ENCODE measurements at places on chromosomes 7 and 10. TPM values are rescaled to one million over a fixed set of nuclear protein-coding genes. Genes with fewer than 3 reads are reported as not detected.

DNA sequence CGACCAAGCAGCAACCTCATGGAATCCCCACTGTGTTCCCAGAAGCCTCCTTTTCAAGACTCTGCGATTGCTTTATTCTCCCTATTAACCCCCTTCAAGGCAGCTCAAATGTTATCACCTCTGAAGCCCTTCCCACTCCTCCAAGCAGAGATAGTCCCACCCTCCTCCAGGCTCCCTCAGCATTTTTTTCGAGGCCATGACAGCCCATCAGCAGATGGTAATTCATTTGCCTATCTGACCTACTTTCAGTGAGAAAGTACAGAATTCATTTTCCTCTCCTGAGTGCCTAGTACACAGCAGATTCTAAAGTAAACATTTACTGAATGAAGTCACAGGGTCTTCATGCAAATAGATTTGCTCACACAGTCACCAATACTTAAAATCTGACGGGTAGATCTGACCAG lies 47.8 kb downstream of the HERPUD2 start:
- no peak for DNase-seq

DNA sequence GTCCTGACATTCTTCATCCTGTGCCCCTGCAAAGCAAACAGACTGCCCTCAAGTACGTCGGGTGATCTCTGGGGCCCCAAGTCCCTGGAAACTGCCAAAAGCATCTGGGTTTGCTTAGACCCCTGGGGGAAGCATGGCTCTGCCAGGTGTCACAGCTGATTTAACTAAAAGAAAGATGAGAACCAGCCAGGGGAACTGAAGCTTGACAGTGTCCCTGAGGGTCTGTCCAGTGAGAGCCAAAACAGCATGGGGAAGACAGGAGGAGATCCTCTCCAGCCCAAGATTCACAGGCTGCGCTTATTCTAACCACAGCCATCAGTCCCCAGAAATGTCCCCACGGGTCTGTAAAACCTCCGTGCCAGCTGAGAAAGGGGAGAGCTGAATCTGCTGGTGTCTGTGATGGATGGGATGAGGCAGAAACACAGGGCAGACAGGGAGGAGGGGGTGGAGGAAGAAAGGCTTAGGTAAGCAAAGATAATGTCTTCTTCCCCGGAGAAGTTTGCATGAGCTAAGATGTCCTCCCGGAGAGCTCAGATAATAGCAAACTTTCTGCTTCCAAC lies 21.3 kb downstream of the CCDC3 start:
- DNase-seq = no peak

TMEM248 gene
- 69.7 TPM for total RNA-seq

DNA sequence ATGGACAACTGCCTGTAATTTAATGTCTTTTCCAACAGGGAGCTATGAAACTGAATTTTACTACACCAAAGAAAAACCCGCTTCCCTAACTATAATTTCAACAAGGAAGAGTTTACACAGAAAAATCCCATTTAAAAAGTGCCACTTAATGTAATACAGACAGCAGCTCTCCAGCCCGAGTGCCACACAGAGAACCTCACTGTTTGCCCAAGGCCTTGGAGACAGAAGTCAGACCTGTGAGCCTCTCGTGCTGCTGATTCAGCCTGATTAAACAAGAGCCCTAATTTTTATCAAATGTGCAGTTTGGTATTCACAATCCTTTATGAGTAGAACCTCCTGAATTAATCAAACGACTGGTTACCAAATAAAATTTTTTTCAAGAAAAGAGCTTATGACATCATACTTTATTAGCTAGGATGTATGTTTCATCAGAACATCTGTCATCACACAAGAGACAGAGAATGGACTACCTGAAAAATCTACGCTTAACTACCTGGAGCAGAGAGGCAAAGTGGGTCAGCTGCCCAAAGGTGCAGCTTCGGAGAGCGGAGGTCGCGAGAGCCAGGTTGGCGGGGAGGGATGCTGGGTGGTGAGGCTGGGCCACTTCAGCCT lies 543.6 kb downstream of the SDK1 start:
- DNase-seq = no peak

HOXA1 gene
- 3.5 TPM for total RNA-seq

ATG9B gene
- 8.0 TPM for total RNA-seq

DNA sequence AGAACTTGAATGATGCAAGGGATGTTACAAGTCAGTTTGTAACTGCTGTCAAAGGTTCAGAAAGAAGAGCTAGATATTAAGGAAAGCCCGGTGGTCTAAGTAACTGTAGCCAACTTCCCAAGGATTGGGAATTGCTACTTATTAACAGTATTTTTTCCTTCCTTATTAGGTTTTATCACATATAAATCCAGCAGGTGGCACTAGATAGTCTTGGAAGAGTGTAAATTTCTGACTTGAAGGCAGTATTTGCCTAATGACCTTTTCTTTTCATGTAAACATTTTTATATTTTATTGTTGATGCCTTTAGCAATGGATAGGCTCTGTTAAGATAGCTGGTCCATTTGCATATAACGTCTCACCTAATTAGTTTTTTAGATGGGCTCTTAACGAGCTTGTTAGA lies 51.2 kb downstream of the ANLN start:
- no peak for DNase-seq

DNA sequence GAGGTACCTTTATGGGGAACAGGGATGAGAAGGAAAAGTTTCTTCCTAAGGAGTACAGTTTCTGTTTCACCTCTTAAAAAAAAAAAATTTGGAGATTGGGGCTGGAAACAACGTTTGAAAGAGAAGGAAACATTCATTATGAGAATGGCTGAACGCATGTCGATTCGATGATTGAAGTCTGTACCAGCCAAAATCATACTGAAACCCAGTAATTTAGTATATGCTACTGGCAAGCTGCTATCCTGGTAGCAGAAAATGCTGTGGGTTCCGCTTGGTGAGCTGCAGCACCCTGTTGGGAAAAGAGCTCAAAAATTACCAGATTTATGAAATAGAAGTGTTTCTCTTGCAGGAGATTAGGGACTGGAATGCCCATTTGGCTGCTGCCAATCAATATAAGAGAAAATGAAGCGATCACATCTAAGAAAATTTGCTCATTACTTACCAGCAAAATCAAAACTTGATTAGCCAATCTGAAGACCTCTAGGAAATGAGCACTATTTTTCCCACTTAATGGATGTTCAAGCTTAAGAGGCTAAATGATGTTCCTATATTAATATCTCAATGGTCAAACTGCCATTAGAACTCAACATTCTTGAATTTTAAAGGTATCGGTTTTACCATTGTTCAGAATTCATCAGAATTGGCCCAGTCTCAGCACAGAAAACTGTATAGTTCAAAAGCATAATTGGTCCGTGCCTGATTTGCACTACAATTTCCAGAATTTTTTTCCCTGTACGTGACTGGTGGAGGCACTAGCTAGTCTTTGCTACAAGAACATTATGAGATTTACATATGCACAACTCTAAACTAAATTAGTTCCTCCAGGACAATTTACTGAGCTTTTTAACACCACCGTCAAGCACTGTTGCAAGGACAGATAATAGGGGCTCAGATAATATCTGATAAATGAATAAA lies 1.2 kb upstream of the ITGB1 start:
- no peak for DNase-seq

- no peak for DNase-seq
These were observed 24.4 kb downstream of the CPED1 start for GRCh38 chr7:121012919-121013318.

DNA sequence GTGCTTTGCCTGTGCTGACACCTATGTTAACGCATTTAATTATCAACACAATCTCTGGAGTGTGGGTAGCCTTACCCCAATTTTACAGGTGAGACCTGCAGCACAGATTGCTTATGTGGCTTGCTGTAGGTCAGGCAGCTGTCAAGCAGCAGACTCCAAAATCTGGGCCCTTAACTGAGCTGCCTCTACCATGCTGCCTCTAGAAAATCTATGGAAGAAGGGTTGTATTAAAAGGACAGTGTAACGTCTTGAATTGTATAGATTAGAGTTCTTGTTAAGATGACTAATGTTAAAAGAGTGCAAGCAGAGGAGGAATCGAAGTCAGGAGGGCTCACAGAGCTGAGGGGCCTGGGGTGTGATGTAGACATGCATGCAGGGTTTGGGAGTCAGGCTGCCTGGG lies 1.2 kb upstream of the PON3 start:
- no peak for DNase-seq

XRCC2 gene
- total RNA-seq = 28.2 TPM

DNA sequence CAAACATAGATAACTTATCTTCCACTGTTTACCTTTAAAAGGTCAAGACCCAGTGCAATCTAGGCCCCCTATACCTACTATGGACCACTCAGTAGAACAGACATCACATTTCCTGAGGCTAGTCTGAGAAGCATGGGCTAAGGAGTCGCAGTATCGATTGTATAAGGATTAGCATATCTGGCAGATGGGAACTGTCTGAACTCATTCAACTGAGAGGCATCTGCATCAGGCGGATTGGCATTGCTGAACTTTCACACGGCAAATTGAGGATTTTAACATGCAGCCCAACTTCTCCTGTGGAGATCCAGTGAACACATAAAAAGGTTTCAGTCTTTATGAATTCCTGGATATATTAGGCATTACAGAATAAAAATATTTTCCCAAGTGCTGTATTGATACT lies 89.1 kb upstream of the LRGUK start:
- DNase-seq = no peak

- DNase-seq = no peak
These were observed 143.4 kb downstream of the TNS3 start for GRCh38 chr7:47438411-47439029.

DNA sequence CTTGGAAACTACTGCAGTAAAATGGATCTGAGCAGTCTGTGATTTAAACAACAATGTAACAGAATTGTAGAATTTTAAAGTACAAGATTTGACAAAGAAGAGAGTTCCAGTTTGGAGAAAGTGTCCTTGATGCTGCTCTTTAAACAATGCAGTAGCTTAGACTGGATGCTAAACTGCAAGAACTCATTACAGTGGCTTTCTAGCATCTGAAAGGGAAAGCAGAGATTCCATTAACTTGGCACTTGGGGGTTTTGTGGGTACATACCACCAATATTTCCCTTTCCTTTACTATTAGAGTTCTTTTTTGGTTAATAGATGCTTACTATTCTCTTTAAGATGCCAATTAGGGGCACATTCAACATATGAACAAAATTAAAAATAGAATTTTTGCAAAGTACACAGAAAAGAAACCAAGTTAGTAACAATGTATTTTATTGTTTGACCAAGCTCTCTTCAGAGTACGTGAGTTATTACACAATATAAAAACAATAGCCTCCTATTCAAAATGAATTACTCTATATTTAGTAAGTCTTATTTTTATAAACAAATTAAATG lies 11.9 kb downstream of the PSTK start:
- no peak for DNase-seq

DNA sequence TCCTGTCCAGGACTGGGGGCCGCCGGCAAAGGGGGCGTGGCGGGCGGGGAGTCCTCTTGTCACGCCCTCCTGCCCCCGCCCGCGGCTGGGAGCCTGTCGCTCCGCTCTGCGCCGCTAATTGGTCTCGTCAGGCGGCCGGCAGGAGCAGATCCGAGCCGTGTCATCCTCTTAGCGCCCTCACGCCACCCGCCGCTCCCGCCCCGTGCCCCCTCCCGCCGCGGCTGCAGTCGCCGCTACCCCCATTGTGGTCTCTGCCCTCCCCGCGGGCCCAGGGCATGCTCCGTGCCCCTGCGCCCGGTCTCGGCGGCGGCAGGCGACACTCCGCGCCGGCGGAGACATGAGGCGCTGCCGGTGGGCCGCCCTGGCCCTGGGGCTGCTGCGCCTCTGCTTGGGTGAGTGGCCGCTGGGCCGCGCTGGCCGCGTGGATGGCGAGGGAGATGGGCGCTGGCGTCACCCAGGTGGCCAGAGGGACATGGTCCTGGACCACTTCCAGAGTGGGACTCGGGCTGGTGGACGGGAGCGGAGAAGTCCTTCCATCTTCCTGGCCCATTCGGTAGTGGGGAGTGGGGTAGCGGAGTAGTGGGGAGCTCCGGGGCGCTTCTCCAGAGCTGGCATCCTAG lies at the start of gene CDHR1:
Gene CDHR1, plus strand, starts transcription at position 114 of the 620 bp plus-strand sequence. Its CDS starts 224 bp downstream, at position 338.
- DNase-seq = peak; percentile 26

DNA sequence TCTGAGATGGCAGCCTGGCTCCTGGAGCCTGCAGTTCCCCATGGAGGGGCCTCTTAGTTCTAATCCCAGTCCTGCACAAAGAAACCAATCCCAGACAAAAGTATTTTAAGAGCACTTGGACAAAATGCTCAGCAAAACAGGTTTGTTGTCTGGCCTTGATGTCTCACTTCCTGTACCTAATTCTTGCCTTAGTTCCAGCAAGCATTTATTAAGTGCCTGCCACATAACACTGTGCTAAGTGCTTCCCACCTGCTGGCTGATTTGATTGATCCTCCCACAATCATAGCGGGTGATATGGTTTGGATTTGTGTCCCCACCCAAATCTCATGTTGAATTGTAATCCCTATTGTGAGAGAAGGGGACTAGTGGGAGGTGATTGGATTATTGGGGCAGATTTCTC lies 65.7 kb upstream of the HABP2 start:
- no peak for DNase-seq
